ENCODE measurements at places on chromosomes 5 and 9. TPM values are rescaled to one million over a fixed set of nuclear protein-coding genes. Genes with fewer than 3 reads are reported as not detected.

EEIG1 gene
- 8.8 TPM for total RNA-seq

DNA sequence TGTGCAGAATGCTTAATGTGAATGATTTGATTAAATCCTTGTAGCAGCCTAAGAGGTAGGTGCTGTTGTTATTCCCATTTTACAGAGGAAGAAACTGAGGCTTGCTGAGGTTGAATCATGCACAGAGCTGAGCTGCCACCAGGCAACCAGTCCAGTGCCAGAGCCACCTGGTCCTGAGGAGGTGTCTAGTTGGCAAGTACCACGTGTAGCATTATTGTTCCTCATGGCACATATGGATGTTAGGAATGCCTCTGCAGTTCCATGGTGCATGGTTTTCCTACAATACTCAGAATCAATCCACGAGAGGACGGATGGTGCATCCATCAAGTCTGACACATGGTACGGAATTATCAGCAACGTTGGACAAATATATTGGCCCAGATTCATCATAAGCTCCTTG, 8.9 kb downstream of the UBE2QL1 start:
- H3K27ac ChIP-seq: no peak overlapping the region
- no peak overlapping the region for H3K4me3 ChIP-seq
- no peak for DNase-seq

FANCC gene
- 27.0 TPM for total RNA-seq

RNF183 gene
- 0.09 TPM for total RNA-seq

GPR150 gene
- 0.12 TPM for total RNA-seq

SLC46A2 gene
- not detected for total RNA-seq

DNA sequence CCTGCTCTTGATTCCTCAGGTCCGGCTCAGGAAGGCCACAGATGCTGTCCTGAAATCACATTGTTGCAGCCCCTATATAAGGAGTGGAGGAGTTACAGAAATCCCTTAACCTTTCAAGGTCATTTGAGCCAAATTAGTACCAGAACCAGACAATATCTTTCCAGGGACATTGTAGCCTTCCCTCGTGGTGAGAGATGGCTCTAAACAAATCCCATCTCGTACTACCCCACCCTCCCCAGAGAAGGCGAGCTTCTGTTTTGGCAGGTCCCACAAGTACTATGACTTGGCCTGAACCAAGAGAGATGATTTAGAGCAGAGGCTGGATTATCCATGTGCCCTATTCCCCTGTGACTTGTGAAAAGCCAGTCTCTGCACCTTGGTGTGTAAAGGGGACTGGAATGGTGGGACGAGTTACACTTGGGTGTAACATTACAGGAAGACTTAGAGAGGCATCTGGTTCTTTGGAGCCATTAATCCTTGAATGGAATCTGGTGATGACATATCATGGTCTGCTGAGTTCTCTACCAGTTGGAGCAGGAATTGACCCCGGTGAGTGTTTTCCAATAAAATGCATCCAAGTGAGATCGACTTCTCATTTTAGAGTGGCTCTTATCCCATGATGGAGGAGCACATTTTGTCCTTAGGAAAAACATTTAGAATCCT, at the start of gene FAM240B:
FAM240B (minus strand) TSS at position 51 of the 663 bp plus-strand sequence. CDS start 16,134 bp downstream, outside the sequence.
- H3K4me1 ChIP-seq: no peaks in the 10 kb centered on the region
- no peaks in the 10 kb centered on the region for H3K27me3 ChIP-seq
- H3K27ac ChIP-seq: no peak within 1 kb of the TSS

CDX1 gene
- total RNA-seq: not detected

- H3K4me1 ChIP-seq: peaks cover 22% of the 10 kb centered on the region
- no peak overlapping the region for H3K27ac ChIP-seq
- H3K4me3 ChIP-seq: no peak overlapping the region
These were observed 417.3 kb downstream of the TLE4 start for GRCh38 chr9:79989079-79989478.

PCDHGB2 gene
- 2.1 TPM for total RNA-seq

LURAP1L gene
- 0.77 TPM for total RNA-seq

DNA sequence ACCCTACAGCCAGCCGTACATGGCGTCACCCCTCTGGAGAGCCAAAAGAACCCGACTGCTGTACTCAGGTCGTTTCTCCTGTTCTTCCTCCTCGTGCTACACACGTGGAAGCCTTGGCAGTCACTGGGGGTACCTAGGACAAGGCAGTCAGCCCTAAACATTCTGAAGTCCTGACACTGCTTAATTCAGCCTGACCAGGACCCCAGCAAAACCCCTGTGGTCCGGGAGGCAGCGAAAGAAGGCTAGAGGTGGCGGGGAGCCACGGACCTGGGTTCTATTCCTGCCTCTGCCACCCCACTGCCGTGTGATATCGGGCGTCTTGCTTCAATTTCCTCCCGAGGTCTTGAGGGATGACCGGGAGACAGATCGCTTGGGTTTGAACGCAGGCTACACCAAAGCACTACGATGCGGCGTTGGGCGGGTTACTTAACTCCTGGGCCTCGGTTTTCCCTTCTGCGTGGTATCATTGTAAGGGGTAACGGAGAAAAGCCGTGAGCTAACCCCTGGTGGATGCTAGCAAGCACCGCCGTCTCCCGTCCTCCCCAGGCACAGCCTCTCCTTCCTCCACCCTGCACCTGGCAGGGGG, 429 bp upstream of the ARL10 start:
- no peaks in the 10 kb centered on the region for H3K4me1 ChIP-seq
- no peaks in the 10 kb centered on the region for H3K36me3 ChIP-seq

DNA sequence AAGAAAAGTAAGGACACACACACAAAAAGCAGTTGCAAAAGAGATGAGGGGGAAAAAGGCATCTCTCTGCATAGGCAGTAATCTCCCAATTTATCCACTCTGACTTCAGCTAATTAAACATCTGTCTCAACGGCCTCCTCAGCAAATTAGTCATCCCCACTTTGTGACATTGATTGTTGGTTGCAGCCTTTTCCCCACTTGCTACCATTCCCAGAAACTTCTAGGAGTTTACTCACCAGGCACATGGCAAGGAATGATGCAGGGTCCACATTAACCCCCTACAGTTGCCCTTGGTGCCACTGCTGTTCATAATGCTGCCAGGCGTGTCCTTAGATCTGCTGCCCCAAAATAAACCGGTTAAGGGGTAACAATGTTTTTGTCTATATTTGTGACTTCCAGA, 174.6 kb downstream of the MAPKAP1 start:
- no peak for DNase-seq
- no peak overlapping the region for H3K4me3 ChIP-seq
- H3K4me1 ChIP-seq: peaks cover 19% of the 10 kb centered on the region

GRCh38 chr5:142939006-142939405, 168.8 kb downstream of the ARHGAP26 start:
- H3K36me3 ChIP-seq: no peaks in the 10 kb centered on the region
- no peak for DNase-seq
- no peak overlapping the region for H3K4me3 ChIP-seq
- no peaks in the 10 kb centered on the region for H3K27me3 ChIP-seq
- H3K27ac ChIP-seq: no peak overlapping the region

RALGPS1 gene
- total RNA-seq: 21.3 TPM

KDM3B gene
- total RNA-seq: 136 TPM

CER1 gene
- total RNA-seq: not detected

DNA sequence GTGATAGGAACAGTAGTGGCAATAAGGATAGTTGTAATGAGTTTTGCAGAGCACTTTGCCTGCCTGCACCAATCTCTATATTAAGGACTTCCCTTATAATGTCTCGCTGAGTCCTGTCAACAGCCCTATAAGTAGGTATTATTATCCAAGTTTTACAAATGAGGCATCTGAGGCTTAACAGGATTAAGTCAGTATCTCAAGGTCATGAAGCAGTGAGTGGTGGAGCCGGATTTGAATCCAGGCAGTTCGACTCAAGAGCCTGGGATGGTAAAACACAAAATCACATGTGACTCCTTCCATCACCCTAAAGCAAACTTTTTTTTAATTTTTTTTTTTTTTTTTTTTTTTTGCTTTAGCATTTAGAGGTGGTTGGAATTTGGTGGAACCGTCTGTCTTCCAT, 59.0 kb upstream of the RARS1 start:
- DNase-seq: no peak
- H3K27ac ChIP-seq: no peak overlapping the region
- no peaks in the 10 kb centered on the region for H3K36me3 ChIP-seq
- H3K27me3 ChIP-seq: no peaks in the 10 kb centered on the region
- H3K4me3 ChIP-seq: no peak overlapping the region
